Stimulated activated naive B cell treated with anti-CD40 and anti-IgM and Interleukin-4, amounts not matched to agents 10 μg/mL and 1 μg/mL and 100 μg/mL, for 72 hours (primary cell): ENCODE measurements at places on chromosomes 2 and 18.

DNA sequence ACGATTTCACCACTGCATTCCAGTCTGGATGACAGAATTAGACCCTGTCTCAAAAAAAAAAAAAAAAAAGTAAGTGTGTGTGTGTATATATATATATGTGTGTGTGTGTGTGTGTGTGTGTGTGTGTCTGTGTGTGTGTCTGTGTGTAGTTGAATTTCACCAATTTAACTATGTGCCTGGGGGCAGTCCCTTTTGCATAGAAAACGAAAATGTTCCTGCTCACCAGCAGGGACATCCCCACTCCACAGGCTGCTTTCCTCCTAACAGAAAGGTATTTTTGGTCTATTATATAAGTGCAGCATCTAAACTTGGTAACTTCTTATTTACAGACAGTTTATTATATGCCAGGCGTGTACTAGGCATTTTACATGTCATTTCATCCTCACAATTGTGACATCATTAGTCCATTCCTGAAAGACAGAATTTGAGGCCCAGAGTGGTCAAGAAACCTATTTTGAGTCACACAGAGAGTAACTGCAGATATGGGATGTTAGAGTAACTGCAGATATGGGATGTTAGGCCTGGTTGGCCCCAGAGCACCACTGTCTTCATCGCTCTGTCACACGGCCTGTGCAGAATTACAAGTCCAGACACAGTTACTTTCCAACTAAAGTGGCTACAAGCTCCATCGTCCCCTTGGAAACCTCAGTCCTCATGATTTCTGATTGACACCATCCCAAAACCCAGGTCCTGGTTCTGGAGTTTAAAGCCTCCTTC lies 9.3 kb upstream of the TTL start:
- H3K27me3 ChIP-seq, result no peaks in the 10 kb centered on the region
- DNase-seq, result no peak
- H3K4me1 ChIP-seq, result peaks cover 17% of the 10 kb centered on the region
- H3K36me3 ChIP-seq, result no peaks in the 10 kb centered on the region

- no peak overlapping the region for H3K4me3 ChIP-seq
- H3K36me3 ChIP-seq, result peaks cover 31% of the 10 kb centered on the region
- no peak overlapping the region for H3K27ac ChIP-seq
- H3K27me3 ChIP-seq, result no peaks in the 10 kb centered on the region
These were observed 66.5 kb downstream of the LNPK start for GRCh38 chr2:175935289-175936181.

GRCh38 chr18:33536904-33537303 lies 41.1 kb upstream of the ASXL3 start:
- no peak for DNase-seq
- no peaks in the 10 kb centered on the region for H3K4me1 ChIP-seq
- no peaks in the 10 kb centered on the region for H3K27me3 ChIP-seq
- no peaks in the 10 kb centered on the region for H3K36me3 ChIP-seq
- no peak overlapping the region for H3K27ac ChIP-seq
- H3K4me3 ChIP-seq, result no peak overlapping the region

- no peak for DNase-seq
- H3K27me3 ChIP-seq, result peaks cover 37% of the 10 kb centered on the region
These were observed 1.1 kb upstream of the SNED1 start for GRCh38 chr2:240997141-240997855.

GRCh38 chr2:209236377-209236776 lies 187.5 kb upstream of the MAP2 start:
- H3K4me3 ChIP-seq, result no peak overlapping the region
- H3K4me1 ChIP-seq, result no peaks in the 10 kb centered on the region
- H3K27me3 ChIP-seq, result no peaks in the 10 kb centered on the region

DNA sequence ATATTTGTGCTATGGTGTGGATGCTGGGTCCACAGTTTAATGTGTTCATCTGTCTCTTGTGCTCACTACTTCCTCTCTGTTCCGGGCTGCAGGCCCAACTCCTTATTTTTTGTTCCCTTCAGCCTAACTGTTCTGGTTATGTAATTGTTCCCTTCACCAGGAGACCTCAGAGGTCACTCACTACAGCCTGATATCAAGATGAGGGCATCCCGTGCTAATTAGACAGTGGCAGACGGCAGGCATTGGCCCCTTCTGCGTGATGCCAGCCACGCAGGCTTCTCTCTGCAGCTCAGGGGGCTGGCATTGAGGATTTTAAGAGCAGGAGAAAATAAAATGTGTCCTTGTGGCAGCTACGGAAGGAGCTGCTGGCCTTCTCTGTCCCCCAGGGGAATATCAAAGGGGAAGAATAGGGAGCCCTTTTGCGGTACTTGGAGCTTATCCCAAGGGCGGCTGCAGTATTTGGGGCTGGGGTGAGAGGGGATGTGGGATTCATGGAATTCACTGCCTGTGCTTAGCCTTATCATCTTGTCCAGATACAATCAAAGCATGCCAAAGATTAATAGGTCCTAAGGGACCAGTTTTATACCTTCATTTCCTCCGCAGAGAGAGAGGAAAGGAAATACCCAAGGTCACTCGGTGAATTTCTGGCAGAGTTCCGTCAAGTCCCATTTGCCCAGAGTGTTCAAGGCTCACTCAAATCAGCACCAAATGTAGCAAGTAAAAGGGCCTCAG lies 53.3 kb upstream of the TRIB2 start:
- no peaks in the 10 kb centered on the region for H3K4me1 ChIP-seq
- no peak overlapping the region for H3K27ac ChIP-seq
- no peak overlapping the region for H3K4me3 ChIP-seq
- H3K36me3 ChIP-seq, result peaks cover 7% of the 10 kb centered on the region
